ENCODE measurements at places on chromosomes 3 and 15.

DNA sequence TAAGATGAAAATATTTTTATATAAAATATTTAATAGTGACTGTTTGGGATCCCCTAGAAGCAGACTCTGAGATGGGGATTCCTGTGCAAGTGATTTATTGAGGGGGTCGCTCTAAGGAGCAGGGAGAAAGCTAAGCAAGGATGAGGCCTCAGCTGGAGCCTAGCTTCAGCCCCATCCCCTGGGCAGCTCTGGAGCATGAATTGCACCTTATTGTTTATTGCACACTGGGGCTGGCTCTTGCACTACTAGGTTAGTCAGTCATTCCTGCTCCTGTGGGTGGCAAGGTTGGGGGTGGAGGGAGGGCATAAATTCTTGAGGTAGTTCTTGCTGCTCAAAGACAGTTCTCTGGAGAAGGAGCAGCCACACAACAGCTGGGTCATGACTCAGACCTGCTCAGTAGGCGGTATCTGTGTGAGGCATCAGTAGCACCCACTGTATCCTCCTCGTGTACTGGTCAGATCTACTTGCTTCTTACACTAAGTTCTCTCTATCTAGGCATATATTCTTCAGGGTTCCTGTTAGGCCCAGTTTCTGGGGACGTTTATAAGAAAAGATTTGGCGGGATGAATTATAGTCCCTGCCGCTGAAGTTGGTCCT is 27.2 kb upstream of the TNFSF10 start:
- DNase-seq, result peak; percentile 17

DNA sequence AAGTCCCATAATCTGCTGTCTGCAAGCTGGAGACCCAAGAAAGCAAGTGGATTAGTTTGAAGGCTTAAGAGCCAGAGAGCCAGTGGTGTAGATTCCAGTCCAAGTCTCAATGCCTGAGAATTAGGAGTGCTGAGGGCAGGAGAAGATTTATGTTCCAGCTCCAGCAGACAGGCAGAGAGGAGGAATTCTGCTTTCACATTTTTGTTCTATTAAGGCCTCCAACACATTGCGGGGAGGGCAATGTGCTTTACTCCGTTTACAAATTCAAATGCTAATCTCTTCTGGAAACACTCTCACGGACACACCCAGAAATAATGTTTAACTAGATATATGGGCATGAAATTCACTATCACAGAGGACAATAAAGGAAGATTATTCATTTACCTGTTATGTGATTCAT is 54.0 kb downstream of the DPH6 start:
- no peak for DNase-seq

GRCh38 chr3:116002235-116002634 is 378.9 kb downstream of the GAP43 start:
- DNase-seq, result no peak

- no peak for DNase-seq
Observed at GRCh38 chr15:66563126-66563525, 2.7 kb downstream of the LCTL start.

DNA sequence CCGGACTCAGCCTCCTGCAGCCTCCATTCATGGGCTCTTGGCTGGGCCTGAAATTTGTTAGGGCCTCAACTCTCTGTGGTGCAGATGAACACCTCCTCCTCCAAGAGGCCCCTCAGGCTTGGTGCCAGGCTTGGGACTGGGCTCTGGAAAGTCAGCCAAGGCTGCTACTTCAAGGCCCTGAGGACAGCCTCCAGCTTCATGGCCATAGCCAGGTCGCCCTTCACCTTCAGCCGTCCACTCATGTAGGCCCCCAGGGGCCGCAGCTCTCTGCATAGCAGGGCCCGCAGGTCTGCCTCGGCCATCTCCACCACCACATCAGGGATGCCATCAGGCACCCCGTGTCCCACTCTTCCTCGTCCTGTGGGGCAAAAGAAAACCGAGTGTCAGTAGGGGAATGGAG is 8.3 kb downstream of the STOML1 start:
- no peak for DNase-seq

DNA sequence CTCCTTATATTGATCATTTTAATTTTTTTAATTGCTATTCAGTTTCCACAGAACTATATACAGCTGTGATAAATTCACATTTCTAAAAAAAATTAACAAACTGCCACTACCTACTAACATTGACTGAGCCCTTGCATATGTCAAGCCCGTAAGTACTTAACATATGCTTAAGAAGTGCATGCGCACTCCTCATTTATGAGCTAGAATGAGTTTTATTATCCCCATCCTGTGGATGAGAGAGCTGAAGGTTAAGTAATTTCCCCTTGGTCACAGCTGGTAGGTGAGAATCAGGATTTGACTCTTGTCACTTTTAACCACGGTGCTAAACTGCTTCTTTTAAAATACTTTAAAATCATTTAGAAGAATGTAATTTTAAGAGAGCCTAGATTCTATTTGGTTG is 25.9 kb downstream of the CXCR6 start:
- no peak for DNase-seq

GRCh38 chr3:34365231-34365630 is 566.8 kb downstream of the PDCD6IP start:
- DNase-seq, result no peak

- DNase-seq, result no peak
Observed at GRCh38 chr3:110414855-110415254, 656.8 kb upstream of the NECTIN3 start.

GRCh38 chr3:9214185-9214584 is 35.3 kb downstream of the SRGAP3 start:
- no peak for DNase-seq

- no peak for DNase-seq
Observed at GRCh38 chr3:57577801-57578200, 19.3 kb downstream of the ARF4 start.

DNA sequence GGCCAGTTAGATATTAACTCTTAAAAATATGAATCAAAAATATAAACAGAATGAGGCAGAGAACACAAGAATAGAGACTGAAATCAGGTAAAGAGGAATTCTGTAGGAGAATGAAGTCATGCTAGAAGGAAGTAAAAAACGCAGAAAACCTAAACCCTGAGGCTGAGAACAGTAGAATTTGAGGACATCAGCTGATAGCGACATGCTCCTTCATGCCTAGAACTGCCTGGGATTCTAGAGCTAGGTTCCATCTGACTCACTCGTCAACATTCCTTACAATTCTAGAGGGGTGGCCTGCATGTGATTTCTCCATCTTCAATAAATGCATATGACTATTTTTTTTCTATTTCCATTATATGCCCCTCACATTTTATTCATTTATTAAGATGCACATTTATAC is 343.0 kb downstream of the ROBO1 start:
- no peak for DNase-seq

GRCh38 chr3:171986176-171986575 is 53.2 kb upstream of the FNDC3B start:
- no peak for DNase-seq

- no peak for DNase-seq
Observed at GRCh38 chr3:6220447-6220846, 640.5 kb upstream of the GRM7 start.

DNA sequence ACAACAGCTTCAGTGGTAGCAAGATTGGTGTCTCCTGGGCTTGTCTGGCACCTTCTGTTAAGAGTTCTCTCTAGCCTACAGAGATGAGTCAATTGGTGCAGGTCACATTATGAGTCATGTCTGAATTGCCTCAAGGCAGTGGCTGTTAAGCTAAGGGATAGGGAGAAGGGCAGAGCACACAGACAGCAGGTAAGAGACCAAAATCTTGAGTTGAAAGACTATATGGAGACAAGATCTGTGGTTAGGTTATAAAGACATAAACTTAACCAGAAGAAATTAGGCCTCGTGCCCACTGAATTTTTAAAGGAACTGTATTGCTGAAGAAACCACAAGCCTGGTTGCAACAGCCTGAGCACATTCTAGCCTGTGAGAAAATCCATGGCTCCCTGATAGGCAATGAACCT is 19.2 kb upstream of the KPNA1 start:
- no peak for DNase-seq
